ENCODE measurements at places on chromosomes 2 and 18.

DNA sequence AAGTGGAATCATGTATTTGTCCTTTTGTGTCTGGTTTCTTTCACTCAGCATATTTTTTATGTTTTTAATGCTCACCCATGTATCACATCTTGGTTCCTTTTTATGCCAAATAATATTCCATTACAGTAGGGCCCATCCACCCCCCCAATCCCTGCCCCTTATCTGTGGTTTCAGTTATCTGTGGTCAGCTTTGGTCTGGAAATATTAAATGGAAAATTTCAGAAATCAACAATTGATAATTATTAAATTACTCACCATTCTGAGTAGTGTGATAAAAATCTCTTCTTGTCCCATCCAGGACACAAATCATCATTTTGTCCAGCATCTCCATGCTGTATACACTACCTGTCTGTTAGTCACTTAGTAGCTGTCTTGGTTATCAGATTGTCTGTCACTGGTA lies 66.7 kb downstream of the BIRC6 start:
- no peak for DNase-seq

GRCh38 chr2:149586063-149586462 lies 1.5 kb downstream of the MMADHC start:
- no peak for DNase-seq

GRCh38 chr2:3648652-3649177 lies 9.3 kb upstream of the ALLC start:
- DNase-seq = no peak

- DNase-seq = no peak
Observed at GRCh38 chr2:148651972-148652371, 7.4 kb downstream of the EPC2 start.

DNA sequence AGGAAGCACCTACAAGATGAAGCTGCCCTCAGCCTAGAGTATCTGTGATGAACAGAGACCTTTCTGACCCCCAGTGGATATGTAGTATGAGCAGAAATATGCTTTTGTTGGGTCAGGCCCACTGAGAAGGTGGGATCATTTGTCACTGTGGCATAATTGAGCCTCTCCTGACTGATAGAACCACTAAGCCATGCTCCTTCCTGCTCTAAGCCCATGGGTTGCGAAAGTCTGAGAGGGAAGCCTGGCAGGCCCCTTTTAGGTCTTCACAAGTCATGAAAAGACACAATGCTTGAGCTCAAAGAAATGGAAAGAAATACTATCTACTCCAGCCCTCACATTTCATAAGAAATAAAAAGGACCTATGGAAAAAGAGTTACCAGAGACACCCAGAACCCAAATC lies 127.7 kb downstream of the TNS1 start:
- no peak for DNase-seq

GRCh38 chr2:97931118-97931857 lies 64.5 kb downstream of the TMEM131 start:
- DNase-seq = peak; percentile 47

GRCh38 chr2:137231628-137232027 lies 466.3 kb downstream of the THSD7B start:
- no peak for DNase-seq

DNA sequence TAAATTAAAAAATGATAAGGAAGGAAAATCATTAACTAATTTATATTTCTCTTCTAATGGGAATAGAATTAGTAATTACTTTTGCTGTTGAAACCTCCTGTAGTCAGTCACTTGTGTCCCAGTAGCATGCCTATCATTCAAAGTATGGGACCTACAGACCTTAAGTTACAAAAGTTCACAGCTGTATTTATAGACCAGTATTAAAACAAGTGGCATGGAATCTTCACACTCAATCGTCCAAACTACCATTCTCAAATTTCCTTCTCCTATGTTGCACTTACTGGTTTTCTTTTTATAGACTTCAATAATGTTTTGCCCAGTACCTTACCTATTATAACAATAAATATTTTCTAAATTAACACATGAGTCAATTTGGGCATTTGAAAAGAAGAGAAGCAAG lies 639.9 kb downstream of the ERBB4 start:
- no peak for DNase-seq

DNA sequence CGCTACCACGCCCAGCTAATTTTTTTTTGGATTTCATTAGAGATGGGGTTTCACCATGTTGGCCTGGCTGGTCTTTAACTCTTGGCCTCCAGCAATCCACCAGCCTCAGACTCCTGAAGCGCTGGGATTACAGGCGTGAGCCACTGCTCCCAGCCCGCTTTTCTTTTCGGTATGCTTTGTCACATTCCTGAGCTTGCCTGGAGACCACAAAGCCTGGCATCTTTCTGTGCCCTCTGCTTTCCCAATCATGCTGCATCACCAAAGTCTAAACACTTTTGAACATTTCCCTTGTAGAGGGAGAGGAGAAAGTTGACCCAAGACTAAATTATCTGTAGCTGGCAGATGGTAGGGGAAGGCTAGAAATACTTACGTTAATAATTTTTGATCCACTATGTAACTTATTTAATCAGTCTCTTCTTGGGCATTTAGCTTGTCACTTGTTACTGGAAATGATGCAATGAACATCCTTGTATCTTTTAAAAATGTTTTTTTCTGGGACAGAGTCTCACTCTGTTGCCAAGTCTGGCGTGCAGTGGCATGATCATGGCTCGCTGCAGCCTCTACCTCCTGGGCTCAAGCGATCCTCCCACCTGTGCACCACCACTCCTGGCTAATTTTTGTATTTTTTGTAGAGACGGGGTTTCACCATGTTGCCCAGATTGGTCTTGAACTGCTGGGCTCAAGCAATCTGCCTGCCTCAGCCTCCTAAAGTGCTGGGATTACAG lies 2.7 kb upstream of the NPC1 start:
- no peak for DNase-seq

- DNase-seq = no peak
Observed at GRCh38 chr2:71078624-71079023, 10.2 kb downstream of the NAGK start.

- no peak for DNase-seq
Observed at GRCh38 chr2:27145682-27146081, 3.1 kb upstream of the TCF23 start.

DNA sequence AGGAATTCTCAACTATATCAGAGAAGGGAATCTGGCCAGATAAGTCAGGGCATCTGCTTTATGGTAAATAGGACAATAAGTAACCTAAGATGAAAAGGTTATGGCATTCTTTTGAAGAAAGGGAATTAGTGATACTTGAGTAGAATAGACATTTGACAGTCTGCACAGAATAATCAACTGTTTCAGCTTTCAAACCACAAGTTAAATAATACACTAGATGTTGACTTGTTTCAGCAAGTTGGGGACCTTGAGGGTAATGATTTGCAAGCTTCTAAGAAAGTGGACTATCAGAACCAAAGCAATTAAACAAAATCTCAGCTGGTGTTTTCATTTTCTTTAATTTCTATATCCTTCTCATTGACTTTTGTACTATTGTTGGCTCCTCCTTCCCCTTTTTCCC lies 54.5 kb downstream of the SLC39A10 start:
- no peak for DNase-seq

DNA sequence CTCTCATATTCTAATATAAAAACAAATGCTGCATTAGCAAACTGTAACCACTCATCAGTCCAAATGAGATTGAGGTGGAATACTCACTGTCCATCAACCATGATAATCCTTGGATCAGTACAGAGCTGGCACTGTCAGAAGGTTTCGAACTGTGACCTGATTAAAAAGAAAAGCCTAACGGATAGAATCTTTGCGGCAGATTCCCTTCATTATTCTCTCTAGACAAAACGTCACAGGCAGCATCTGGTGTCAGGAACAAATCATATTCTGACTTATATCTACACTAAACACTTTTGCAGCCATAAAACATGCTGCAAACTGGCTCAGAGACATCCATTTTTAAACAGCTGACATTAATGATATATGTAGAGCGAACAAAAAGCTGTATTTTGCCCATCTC lies 677.7 kb upstream of the NXPH2 start:
- no peak for DNase-seq

DNA sequence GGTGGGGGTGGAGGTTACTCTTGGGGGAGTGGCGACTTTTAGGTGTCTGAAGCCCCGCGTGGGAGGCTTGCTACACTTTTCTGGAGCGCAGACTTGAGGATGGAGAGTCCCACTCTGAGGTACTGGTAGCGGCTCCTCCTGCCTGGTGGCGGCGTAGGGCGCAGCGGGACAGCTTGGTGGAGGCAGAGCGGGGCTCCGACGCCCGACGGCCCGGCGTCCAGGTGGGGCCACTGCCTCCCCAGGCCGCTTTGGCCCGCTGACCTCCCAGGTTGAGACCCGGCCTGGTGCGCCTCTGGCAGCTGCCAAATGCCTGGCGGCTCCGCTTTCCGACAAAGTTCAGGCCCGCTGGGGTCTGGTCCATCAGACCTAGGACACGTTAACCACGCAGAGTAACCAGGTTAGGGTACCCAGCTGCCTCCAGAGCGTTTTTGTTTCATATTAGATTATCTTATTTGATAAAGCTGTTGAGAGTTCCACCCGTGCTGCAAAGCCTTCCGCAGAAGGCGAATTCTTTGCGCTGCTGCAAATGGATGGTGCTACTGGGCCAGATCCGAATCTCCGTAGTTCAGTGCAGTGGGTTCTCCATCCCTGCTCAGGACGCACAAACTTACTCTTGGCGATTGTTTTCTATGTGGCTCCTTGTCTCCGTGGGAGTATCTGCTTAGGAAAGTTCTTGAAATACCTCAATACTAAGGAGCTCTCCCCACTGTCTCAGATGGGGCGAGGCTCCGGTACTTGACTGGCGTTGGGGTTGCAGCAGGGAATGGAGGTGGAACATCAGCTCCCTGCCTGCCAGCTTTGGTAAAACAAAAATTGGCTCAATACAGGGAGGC lies 405.9 kb downstream of the XIRP2 start:
- DNase-seq = peak; percentile 5

GRCh38 chr18:3027370-3027891 lies 14.5 kb upstream of the LPIN2 start:
- no peak for DNase-seq

DNA sequence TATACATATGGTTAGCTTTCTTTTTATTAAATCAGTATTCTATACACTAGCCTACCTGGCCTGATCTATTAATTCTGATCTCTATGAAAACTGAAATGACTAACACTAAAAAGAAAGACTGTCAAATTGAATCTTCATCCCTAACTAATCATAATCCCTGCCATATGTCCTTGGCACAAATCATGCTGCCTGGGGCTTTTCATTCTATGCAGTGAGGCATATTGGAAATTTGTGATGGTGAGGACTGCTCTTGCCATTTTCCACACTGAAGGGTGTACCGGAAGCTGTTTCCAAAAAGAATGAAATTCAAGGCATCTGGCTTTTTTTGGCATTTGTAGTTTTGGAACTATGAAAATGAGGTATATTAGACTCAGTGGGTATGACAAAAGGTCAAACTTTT lies 39.7 kb downstream of the RAPGEF4 start:
- no peak for DNase-seq

DNA sequence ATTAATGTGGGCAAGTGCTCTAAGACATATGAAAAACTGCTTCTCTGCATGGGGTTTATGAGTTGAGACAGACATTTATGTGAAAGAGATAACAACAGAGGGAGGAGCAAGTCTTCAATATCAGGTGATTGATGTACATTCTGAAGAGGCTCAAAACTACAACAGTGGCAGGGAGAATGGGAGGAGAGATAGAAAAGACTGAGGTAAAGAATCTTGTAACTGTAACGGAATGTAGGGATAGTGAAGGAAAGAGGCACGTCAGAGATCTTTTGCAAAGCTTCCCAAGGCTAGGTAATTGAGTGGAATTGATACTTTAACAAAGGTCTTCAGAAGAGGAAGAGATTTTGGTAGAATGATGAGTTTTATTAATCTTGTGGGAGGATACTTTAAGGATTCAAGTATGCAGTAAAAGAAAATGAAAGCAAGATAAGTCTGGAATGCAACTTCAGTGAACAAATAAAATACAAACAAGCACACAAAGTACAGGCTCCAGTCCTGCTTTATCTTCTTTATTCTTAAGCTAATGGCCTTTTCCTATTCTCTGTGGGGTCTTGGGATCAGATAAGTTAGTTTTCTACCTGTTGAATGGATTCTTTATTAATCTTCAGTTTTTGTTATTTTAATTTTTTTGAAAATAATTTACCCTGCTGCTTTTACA lies 15.0 kb downstream of the SMAD4 start:
- no peak for DNase-seq

DNA sequence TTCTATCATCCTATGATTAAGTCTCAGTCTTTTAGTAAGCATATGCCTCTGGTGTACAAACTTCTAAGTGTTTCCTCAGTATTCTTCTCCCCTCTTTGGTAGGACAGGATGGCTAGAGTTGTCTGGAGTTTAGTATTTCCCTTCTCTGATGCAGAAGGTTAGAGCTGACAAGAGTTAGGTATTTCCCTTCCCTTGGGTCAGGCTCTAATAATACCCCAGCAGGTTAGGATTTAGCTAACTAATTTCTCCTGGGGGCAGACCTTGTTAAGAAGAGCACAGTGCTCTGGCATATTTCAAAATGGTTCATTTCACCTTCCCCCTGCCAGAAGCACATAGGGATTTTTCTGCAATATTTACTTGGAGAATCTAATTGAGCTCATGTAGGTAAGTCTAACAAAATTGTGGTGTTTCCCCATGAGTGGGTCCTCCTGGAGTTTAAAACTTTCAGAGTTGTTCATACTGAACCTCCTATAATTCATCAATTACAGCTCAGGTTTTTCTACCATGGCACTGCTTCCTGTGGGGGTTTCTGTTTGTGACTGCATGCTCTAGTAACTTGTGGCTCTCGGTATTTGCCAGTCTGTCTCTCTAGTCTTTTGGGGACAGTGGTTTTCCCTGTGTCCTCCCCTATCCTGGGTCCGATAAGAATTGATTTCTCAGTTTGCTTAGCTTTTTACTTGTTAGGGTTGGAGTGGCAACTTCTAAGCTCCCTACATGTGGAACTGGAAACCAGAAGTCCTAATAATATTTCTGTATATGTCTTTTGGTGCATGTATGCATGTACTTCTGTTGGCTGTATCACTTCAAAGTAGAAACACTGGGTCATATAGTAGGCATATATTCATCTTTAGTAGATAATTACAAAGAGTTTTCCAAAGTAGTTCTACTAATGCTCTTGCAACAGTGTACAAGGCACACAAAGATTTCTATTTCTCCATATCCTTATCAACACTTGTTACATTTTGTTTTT lies 77.7 kb downstream of the GDF7 start:
- DNase-seq = peak; percentile 40

- DNase-seq = no peak
Observed at GRCh38 chr2:69589973-69590652, 53.4 kb downstream of the AAK1 start.
